ENCODE measurements at places on chromosomes 16 and 17.

GRCh38 chr16:86983621-86984020 lies 333.6 kb downstream of the C16orf95 start:
- no peak for DNase-seq

DNA sequence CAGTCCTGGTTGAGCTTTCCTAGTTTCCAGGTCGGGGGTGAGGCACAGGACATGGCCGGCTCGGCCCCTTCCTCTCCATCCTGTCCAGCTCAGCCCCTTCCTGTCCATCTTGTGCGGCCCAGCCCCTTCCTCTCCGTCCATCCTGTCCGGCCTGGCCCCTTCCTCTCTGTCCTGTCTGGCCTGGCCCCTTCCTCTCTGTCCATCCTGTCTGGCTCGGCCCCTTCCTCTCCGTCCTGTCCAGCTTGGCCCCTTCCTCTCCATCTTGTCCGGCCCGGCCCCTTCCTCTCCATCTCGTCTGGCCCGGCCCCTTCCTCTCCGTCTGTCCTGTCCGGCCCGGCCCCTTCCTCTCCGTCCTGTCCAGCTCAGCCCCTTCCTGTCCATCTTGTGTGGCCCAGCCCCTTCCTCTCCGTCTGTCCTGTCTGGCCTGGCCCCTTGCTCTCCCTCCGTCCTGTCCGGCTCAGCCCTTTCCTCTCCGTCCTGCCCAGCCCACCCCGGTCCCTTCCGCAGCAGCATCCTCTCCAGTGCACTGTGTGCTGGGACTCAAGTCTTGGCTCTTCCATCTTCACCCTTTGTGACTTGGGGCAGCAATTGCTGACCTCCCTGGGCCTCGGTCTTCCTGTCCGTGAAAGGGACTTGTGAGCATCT lies 5.5 kb upstream of the ZNF750 start:
- DNase-seq = peak; percentile 50

DNA sequence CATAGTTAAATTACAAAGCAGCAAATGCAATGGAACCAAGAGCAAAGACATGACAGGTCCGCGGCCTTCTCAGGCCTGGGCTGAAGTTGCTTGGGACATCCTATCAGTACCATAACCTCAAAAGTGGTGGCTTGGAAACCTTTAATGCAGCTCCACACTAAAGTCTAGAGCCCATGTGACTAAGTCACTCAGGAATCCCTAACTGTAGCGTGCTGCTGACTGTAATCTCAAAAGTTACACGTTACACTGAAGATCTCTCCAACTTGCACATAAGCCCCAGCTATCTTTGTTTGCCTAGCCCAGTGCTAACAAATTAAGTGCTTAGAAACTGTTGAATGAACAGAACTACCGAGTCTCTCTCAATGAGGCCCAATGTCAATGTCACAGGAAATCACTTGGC lies 27.8 kb downstream of the NUP88 start:
- no peak for DNase-seq

- no peak for DNase-seq
These were observed 130.5 kb downstream of the IRX5 start for GRCh38 chr16:55061126-55061525.

- no peak for DNase-seq
These were observed 11.4 kb downstream of the FSCN2 start for GRCh38 chr17:81539571-81539900.

GRCh38 chr17:81445642-81446503 lies 50.6 kb downstream of the BAHCC1 start:
- no peak for DNase-seq

DNA sequence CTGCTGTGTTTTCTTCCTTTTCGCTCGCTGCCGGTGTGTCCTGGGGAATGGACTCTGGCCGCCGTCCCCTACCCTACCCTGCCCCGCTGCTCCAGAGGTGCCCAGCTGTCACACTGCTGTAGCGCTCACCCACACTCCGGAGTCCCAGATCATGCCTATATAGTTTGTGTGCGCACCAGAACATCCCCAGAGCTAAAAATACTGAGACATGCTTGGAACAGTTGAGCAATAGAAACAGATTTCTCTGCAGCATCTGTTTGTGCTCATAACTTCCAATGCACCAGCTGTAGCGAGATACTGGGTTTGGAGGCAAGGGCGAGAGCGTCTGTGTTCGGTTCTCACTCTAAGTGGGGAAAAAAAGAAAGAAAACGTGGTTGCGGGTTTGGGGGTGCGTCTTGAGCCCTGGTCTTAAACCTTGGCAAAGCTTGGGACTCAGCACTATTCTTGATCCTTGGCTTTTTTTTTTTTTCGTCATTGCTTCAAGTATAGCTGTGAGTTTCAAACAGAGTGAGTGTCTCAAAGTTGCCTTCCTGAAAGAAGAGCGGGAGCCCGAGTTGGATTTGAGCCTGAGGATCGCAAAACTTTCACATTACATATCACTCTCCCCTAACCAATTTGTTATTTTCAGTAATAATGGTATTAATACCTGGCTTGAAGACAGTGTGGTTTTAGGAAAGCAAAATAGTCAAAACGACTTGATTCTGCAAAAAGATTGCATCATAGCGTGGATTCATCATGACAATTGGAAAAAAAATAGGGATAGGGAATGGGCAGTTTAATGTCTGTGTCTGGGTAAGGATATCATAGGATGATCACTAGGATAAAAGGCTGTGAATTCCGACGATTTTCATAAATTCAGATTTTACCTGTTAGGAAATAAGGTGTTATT lies 621 bp downstream of the KCNJ2 start:
- DNase-seq = no peak

All from substantia nigra (tissue), 51 donors.